T-helper 17 cell (primary cell): ENCODE measurements at places on chromosomes 1 and 21. TPM values are rescaled to one million over a fixed set of nuclear protein-coding genes. Genes with fewer than 3 reads are reported as not detected.

The CCDC17 gene
- 5.7 TPM for total RNA-seq

The GNG12 gene
- not detected for total RNA-seq

The C1orf116 gene
- 2.7 TPM for total RNA-seq

The ARHGAP30 gene
- total RNA-seq = 156 TPM

The S100A12 gene
- 9.1 TPM for total RNA-seq

The AQP10 gene
- total RNA-seq = 0.42 TPM

The DNAJC6 gene
- 1.8 TPM for total RNA-seq

The LCE1D gene
- not detected for total RNA-seq

The UMODL1 gene
- total RNA-seq = 0.99 TPM

The TMPRSS15 gene
- not detected for total RNA-seq

The KRTAP13-2 gene
- not detected for total RNA-seq

The PLA2G2F gene
- not detected for total RNA-seq

The RIPPLY3 gene
- total RNA-seq = not detected

The ZFP69 gene
- total RNA-seq = 3.1 TPM

The JTB gene
- 88.1 TPM for total RNA-seq

The CALML6 gene
- 0.35 TPM for total RNA-seq

The ITLN2 gene
- not detected for total RNA-seq

The IL20 gene
- not detected for total RNA-seq

The ST7L gene
- 21.2 TPM for total RNA-seq

The TMEM200B gene
- not detected for total RNA-seq

The ROR1 gene
- not detected for total RNA-seq

The RPE65 gene
- total RNA-seq = not detected

The FBXO2 gene
- total RNA-seq = 2.2 TPM

The PLA2G2D gene
- not detected for total RNA-seq

The CFAP141 gene
- total RNA-seq = not detected

The BCAS2 gene
- total RNA-seq = 82.1 TPM

The GCSAML gene
- total RNA-seq = 1.7 TPM

The TRAF3IP3 gene
- 286 TPM for total RNA-seq

The AGBL4 gene
- total RNA-seq = not detected

The PPIH gene
- total RNA-seq = 39.2 TPM

The RPRD2 gene
- 36.2 TPM for total RNA-seq

The LIN28A gene
- total RNA-seq = not detected

The CELA2B gene
- total RNA-seq = not detected

The HSPA6 gene
- 0.50 TPM for total RNA-seq

The VCAM1 gene
- not detected for total RNA-seq

The CDA gene
- total RNA-seq = 1.1 TPM

The SH2D2A gene
- 137 TPM for total RNA-seq

The CASZ1 gene
- total RNA-seq = 20.8 TPM

The STUM gene
- total RNA-seq = not detected

The CBS gene
- total RNA-seq = not detected

The ATXN7L2 gene
- 16.0 TPM for total RNA-seq

The CRYAA gene
- not detected for total RNA-seq

The KCTD3 gene
- total RNA-seq = 2.1 TPM

The CD244 gene
- total RNA-seq = 1.4 TPM

The YBX1 gene
- 372 TPM for total RNA-seq

The KCNA2 gene
- total RNA-seq = 3.1 TPM

The HLX gene
- 0.94 TPM for total RNA-seq

The EXO5 gene
- total RNA-seq = 4.4 TPM

The CHI3L2 gene
- total RNA-seq = 9.1 TPM
